ENCODE measurements at places on chromosomes 13 and 19. TPM values are rescaled to one million over a fixed set of nuclear protein-coding genes. Genes with fewer than 3 reads are reported as not detected.

KLK14 gene
- total RNA-seq = 0.89 TPM

DNA sequence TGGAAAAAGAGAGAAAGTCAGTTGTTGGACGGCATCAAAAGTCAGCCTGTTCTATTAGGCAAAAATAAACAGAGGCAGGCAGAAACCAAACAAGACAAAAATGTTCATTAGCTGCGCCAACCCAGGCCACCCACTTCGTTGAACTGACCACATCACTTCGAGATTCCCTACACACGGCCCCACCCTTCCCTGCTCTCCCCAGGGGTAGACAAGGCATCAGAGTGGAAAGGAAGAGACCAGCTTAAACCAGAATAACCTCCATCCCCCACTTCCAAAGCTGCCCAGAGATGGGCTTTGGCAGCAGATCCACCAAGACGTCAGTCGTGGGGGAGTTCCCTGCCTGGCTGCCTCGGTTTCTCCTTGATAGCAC, 204.6 kb upstream of the TSHZ3 start:
- no peak for DNase-seq

DNA sequence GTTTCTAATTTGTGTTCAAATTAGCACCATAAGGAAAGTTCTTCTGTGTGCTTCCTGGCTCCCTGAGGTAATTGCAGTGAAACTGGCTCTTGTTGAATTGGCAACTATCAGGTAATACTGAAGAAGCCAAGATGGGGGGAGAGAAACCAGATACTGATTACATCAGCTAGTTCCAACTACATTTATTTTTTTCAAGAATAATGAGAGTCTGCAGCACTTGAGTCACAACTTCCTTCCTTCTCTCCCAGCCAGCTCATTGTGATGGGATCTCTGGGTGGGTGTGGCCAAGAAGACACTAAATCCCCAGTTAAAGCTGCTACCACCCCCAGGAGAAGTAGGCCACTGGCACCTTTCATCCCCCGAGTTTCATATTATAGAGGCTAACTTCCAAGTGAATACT, 100.7 kb upstream of the RXFP2 start:
- no peak for DNase-seq

DNA sequence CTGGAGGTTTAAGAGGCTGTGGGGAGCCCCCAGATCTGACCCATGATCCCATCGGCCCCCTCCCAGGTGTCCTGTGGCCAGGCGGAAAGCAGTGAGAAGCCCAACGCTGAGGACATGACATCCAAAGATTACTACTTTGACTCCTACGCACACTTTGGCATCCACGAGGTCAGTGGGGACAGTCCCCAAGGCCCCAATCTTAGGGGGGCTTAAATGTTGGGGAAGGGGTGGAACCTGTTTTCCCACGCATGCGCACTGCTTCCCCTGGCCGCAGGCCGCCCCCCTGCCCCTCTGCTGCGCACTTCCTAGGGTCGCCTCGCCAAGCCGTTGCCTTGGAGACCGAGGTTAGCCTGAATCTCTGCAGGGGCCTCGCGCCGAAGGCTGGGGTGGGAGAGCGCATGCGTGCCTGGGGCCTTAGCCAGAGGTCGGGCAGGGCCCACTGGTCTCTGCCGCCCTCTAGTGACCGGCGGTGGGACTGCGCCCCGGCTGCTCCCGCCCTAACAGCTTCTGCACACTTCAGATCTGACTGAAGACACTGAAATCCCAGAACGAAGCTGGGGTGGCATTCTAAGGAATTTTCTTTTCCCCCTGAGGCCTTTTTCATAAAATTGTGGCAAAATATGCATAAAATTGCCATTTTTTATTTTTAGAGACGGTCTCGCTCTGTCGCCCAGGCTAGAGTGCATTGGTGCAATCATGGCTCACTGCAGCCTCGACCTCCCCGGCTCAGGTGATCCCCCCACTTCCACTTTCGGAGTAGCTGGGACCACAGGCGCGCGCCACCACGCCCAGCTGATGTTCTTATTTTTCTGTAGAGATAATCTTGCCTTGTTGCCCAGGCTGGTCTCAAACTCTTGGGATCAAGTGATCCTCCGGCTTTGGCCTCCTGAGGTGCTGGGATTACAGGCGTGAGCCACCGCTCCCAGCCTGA, 3.6 kb downstream of the PRMT1 start:
- peak; percentile 95 for DNase-seq

MBD3L2 gene
- not detected for total RNA-seq

- no peak for DNase-seq
Observed at GRCh38 chr19:13169769-13170168, 19.6 kb downstream of the IER2 start.

- DNase-seq = no peak
Observed at GRCh38 chr13:113151745-113152690, 6.4 kb upstream of the PROZ start.

GRCh38 chr13:28384789-28385188, 110.1 kb downstream of the FLT1 start:
- no peak for DNase-seq

GRCh38 chr19:39516270-39516669, 1.3 kb downstream of the SELENOV start:
- no peak for DNase-seq

N4BP2L1 gene
- total RNA-seq = 3.9 TPM

GRCh38 chr19:40090241-40091204, at the start of gene ZNF780A:
Gene ZNF780A, minus strand, starts transcription at chr19:40090943. Its CDS starts 6,190 bp downstream, at chr19:40084753.
- peak; percentile 87 for DNase-seq

GRCh38 chr19:52492201-52492993, 35.1 kb upstream of the ZNF808 start:
- DNase-seq = peak; percentile 37

GRCh38 chr19:40974633-40975037, 16.4 kb upstream of the CYP2B6 start:
- peak; percentile 66 for DNase-seq

GRCh38 chr19:18672606-18673337, 10.7 kb upstream of the CRTC1 start:
- DNase-seq = peak; percentile 55

NLRP5 gene
- total RNA-seq = not detected

FAM216B gene
- 4.4 TPM for total RNA-seq

DNA sequence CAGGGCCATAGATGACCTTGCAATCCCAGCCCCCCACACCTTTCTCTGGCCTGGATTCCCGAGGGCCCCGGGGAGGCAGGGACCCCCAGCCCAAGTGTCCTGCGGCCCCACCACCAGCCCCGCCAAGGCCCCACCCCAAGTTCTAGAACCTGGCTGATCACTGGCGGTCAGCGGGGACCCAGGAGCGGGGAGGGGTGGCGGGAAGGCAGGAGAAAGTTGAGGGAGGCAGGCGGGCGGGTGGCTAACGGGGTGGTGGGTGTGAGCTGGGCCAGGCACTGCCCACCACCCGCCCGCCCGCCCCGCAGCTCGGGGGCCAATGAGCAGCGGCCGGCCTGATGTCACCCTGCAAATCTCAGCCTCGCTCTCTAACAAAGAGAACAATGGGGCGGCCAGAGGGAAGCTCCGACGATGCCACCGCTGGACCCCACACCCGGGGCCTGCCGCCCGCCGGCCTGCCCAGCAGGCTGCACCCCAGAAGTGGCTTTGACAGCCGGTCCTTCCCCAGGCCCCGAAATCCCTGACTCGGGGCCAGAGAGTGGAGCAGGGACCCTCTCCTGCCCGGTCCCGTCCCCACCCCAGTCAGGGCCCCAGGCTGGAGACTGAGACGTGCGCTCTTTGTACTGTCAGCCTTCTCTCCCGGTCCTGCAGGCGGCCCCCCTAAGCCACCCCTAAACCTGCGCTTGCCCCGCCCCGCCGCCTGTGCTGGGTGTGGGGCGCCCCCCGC, 1.6 kb downstream of the MEX3D start:
- peak; percentile 73 for DNase-seq

- no peak for DNase-seq
Observed at GRCh38 chr13:109867766-109868165, 81.4 kb upstream of the IRS2 start.

- peak; percentile 33 for DNase-seq
Observed at GRCh38 chr19:55014714-55015113, 23.4 kb downstream of the GP6 start.

DNA sequence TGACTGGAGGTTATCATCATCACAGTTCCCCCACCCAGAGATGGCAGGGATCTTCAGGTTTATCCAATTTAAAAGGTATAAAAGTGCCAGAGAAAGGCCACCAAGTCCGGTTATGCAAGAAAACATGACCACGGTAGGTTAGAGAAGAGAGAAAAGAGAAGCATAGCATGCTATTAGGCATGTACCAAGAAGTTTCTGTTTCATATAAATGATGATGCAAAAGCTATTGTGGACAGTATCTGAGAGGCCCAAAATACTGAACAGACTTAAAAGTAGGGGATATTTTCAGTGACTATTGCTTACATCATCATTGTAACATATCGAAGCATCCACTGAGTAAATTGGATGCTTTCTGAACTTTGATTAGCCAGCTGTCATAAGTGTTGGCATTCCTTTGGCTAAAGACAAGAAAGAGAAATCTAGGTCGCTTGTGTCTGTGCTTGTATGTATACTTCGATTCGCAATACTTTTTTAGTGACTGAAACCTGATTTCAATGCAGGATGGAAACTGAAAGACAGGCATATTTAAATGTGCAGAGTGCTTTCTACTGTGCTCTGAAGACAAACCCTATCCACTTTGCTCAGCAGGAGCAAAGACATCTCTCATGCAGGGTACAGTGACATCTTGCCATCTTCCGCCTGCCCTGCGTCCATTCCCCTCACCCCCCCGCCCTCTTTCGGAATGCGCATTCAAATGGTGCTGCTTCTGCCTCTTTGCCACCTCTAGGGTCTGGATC, 180.3 kb downstream of the SHISA2 start:
- DNase-seq = no peak

ZNF470 gene
- total RNA-seq = 4.2 TPM

DNA sequence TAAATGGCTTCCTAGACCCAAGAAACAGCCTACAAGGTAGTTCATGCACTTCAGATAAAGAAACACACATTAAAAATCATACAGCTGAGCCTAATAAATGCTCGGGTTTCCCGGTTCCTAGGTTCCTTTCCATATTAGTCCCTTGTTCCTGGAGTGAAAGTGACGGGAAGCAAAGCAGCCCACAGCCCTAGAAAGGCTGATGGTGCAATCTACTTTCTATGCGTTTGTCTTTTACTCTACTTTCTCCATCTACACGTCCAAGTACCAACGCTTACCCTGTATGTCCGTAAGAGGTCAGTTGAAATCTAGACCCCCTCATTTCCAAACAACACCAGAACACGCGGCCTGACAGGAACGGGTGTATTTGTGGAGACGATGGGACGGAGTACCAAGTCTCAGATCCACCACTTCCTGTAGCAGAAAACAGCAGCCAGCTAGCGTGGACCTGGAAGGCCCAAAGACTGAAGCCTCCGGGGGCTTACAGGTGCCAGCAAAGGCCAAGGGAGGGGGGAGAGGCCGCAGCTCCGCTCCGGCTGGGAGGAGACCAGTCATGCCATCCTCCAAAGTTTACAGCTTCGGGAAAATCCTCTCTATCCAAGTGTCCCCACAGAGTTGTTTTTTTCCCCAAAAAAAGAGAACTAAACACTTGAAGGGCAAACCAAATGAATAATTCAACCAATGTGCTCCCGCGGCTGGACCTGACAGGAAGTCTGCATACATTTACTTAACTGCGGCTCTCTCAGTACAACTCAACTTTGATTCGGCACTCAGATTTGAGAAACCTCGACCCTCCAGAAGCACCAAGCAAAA, 34.1 kb downstream of the STK24 start:
- no peak for DNase-seq

- DNase-seq = no peak
Observed at GRCh38 chr19:15093001-15093400, 11.0 kb downstream of the OR1I1 start.

DNA sequence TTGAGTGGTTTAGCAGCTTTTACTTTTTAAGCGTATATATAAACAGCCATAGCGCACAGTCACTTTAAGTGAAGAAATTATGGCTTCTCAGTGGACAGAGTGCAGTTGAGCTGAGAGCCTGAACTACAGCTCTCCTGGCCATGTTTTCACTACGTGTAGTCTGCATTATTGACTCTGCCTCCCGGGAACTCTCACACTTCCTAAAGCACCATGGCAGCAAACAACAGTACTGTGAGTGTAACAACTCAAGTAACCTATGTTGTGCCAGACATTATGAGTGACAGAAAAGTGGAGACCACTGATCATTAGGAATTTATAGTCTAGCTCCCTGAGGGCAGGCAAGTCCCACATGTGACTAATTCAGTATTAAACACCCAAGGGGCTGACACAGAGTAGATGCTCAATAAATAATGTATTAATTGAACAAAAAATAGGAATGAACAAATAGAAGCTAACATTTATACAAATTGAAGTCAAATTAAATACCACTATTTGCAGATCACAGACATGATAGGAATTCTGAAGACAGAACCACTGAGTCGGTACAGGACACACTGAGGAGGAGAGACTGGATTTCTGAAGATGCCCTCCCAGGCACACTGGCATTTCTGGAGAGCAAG, 19.7 kb downstream of the EFNB2 start:
- DNase-seq = no peak

DNA sequence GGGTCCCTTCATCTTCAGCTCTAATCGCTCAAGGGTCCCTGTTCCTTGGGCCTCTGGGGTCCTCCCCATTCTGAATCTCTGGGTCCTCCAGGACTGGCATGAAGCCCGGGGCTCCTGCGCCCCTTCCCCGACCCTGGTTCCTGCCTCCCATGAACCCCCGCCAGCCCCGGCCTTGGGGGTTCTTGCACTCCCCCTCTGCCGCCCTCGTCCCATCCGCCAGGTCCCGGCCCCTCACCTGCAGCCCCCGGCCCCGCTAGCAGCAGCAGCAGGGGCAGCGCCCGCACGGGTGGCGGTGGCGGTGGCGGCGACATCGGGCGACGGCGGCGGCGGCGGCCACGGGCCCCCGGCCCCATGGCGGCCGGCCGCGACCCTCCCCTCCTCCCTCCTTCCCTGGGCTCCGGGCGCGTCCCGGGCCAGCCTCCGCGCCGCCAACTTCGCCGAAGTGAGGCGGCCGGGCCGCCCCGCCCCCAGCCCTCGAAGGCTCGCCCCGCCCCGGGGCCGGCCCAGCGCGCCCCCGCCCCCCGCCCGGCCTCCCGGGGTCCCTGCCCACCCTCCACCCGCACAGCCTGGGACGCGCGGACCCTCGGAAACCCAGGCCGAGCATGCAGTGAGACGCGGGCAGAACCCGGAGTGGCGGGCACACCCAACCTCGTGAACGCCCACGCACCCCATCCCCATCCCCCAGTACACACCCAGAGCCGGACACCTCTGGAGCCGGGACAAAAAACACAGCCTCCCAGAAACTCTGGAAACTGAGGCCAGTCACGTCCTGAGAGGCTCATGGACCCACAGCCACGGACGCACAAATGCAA, at the start of gene NOTCH3:
TSS of gene NOTCH3 (minus strand) at position 443 of the 812 bp plus-strand sequence. CDS start at position 353, 90 bp downstream.
- peak; percentile 53 for DNase-seq

SAMD4B gene
- 50.7 TPM for total RNA-seq

GRCh38 chr13:48126944-48127830, 32.3 kb upstream of the MED4 start:
- peak; percentile 84 for DNase-seq

DNA sequence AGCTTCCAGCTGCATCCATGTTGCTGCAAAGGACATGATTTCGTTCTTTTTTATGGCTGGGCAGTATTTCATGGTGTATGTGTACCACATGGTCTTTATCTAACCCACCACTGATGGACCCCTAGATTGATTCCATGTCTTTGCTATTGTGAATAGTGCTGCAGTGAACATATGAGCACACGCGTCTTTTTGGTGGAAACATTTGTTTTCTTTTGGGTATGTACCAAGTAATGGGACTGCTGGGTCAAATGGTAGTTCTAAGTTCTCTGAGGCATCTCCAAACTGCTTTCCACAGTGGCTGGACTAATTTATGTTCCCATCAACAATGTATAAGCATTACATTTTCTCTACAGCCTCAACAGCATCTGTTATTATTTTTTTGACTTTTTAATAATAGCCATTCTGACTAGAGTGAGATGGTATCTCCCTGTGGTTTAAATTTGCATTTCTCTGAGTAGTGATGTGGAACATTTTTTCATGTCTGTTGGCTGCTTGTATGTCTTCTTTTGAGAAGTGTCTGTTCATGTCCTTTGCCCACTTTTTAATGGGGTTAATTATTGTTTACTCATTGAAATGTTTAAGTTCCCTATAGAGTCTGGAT, 6.8 kb upstream of the UBE2L5 start:
- DNase-seq = no peak

OVOL3 gene
- total RNA-seq = not detected
